H1 (cell line): ENCODE measurements at places on chromosomes 1 and 21.

DNA sequence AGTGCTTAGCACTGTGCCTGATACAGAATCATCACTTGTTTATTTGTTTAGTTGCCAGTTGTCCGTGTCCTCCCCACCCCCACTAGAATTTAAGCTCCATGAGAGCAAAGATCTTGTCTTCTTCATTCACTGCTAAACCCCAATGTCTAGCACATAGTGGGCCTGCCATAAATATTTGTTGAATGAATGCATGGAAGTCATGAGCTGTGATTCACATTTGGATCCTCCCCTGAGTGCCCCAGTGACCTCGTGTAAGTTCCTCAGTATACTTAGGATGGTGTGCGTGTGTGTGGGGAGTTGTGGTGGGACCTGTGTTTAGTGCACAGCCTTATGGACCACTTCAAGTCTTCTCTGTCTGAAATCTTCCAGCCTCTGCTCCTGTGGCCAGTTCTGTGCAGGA is 23.1 kb downstream of the IER5 start:
- peaks cover 6% of the 10 kb centered on the region for H3K4me1 ChIP-seq
- DNase-seq = no peak
- H3K36me3 ChIP-seq = no peaks in the 10 kb centered on the region
- peaks cover 25% of the 10 kb centered on the region for H3K27me3 ChIP-seq
- H3K4me3 ChIP-seq = no peak overlapping the region
- no peak overlapping the region for H3K27ac ChIP-seq

- no peak overlapping the region for H3K4me3 ChIP-seq
- peaks cover 27% of the 10 kb centered on the region for H3K4me1 ChIP-seq
- H3K27ac ChIP-seq = no peak overlapping the region
- peaks cover 100% of the 10 kb centered on the region for H3K27me3 ChIP-seq
- no peak for DNase-seq
- H3K36me3 ChIP-seq = peaks cover 13% of the 10 kb centered on the region; the same call in 1 of the 2 replicates
These were observed 3.9 kb downstream of the DMRTA2 start for GRCh38 chr1:50419192-50419906.

- no peaks in the 10 kb centered on the region for H3K36me3 ChIP-seq
- no peaks in the 10 kb centered on the region for H3K27me3 ChIP-seq
- DNase-seq = no peak
- no peak overlapping the region for H3K27ac ChIP-seq
- no peak overlapping the region for H3K4me3 ChIP-seq
These were observed 47.6 kb upstream of the HOOK1 start for GRCh38 chr1:59767119-59767518.

DNA sequence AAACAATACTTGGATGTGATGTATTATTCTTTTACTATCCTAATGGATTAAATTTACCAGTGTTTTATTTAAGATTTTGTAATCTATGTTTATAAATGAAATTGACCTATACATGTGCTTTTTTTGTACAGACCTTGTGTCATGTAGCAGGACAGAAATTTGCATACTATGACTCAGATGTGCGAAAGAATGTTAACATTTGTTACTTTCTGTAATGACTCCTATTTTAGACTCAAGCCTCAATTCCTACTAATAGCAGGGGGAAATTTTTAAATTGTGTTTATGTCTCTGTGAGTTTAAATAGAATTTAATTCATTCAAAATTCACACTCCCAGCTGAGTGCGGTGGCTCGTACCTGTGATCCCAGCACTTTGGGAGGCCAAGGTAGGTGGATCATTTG is 21.8 kb upstream of the RIMKLA start:
- no peaks in the 10 kb centered on the region for H3K36me3 ChIP-seq
- H3K4me1 ChIP-seq = no peaks in the 10 kb centered on the region
- no peak for DNase-seq
- no peaks in the 10 kb centered on the region for H3K27me3 ChIP-seq

DNA sequence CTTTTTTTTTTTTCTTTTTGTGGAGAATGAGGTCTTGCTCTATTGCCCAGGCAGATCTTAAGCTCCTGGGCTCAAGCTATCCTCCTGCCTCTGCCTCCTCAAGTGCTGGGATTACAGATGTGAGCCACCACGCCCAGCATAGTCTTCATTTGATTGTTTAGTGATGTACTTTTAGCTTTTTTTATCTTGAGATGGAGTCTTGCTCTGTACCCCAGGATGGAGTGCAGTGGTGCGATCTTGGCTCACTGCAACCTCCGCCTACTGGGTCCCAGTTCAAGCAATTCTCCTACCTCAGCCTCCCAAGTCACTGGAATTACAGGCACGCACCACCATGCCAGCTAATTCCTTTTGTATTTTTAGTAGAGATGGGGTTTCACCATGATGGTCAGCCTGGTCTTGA is 24.0 kb upstream of the LRRC3 start:
- H3K27ac ChIP-seq = no peak overlapping the region
- no peaks in the 10 kb centered on the region for H3K27me3 ChIP-seq
- H3K4me1 ChIP-seq = no peaks in the 10 kb centered on the region
- H3K4me3 ChIP-seq = no peak overlapping the region

- DNase-seq = no peak
- peak overlapping the region; percentile 85 for H3K27ac ChIP-seq
- no peaks in the 10 kb centered on the region for H3K4me1 ChIP-seq
These were observed 618 bp downstream of the HNRNPR start for GRCh38 chr1:23343221-23344110.

- H3K36me3 ChIP-seq = no peaks in the 10 kb centered on the region
- H3K4me3 ChIP-seq = no peak overlapping the region
- no peak overlapping the region for H3K27ac ChIP-seq
- H3K4me1 ChIP-seq = no peaks in the 10 kb centered on the region
- no peak for DNase-seq
These were observed 1.9 kb upstream of the S100A3 start for GRCh38 chr1:153550827-153551500.

- no peak overlapping the region for H3K4me3 ChIP-seq
- no peaks in the 10 kb centered on the region for H3K36me3 ChIP-seq
- H3K27me3 ChIP-seq = peaks cover 11% of the 10 kb centered on the region
These were observed 29.3 kb downstream of the ERG start for GRCh38 chr21:38468989-38469388.

DNA sequence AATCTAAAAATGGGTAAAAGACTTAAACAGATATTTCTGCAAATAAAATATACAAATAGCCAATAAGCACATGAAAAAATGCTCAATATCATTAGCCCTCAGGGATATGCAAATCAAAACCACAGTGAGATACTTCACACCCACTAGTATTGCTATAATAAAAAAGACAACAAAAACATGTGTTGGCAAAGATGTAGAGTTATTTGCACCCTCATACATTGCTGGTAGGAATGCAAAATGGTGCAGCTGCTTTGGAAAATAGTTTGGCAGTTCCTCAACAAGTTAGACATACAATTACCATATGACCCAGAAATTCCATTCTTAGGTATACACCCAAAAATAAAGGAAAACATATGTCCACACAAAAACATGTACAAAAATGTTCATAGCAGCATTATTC is 30.2 kb downstream of the ZZZ3 start:
- H3K36me3 ChIP-seq = no peaks in the 10 kb centered on the region
- no peak for DNase-seq
- H3K4me1 ChIP-seq = no peaks in the 10 kb centered on the region
- H3K27ac ChIP-seq = no peak overlapping the region

GRCh38 chr1:41313661-41314131 is 47.5 kb upstream of the FOXO6 start:
- H3K4me1 ChIP-seq = peaks cover 2% of the 10 kb centered on the region; the same call in 1 of the 2 replicates
- no peak overlapping the region for H3K27ac ChIP-seq
- no peaks in the 10 kb centered on the region for H3K27me3 ChIP-seq
- no peak overlapping the region for H3K4me3 ChIP-seq
- H3K36me3 ChIP-seq = no peaks in the 10 kb centered on the region

- no peak overlapping the region for H3K4me3 ChIP-seq
- H3K36me3 ChIP-seq = no peaks in the 10 kb centered on the region
- peaks cover 6% of the 10 kb centered on the region for H3K4me1 ChIP-seq
- no peaks in the 10 kb centered on the region for H3K27me3 ChIP-seq
- DNase-seq = no peak
- no peak overlapping the region for H3K27ac ChIP-seq
These were observed 32.6 kb downstream of the FOXO6 start for GRCh38 chr1:41393716-41394368.

DNA sequence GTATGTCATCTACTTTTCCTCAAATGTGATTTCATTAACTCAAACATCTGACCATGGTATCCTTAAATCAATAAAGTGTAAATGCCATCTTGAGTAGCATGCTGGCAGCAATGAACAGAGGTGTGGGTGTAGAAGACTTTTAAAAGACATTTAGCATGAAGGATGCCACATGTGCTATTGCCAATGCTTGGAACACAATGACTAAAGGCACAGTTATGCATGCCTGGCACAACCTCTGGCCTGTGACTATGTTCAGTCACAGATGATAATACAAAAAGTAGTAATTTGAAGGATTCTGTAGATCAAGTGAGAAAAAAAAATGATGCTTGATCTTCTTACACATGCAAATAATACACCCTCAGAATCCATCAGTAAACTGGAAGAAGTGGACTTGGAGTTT is 938.9 kb upstream of the ADGRL4 start:
- no peaks in the 10 kb centered on the region for H3K4me1 ChIP-seq
- no peak for DNase-seq
- no peak overlapping the region for H3K27ac ChIP-seq
- no peaks in the 10 kb centered on the region for H3K27me3 ChIP-seq
- no peaks in the 10 kb centered on the region for H3K36me3 ChIP-seq

DNA sequence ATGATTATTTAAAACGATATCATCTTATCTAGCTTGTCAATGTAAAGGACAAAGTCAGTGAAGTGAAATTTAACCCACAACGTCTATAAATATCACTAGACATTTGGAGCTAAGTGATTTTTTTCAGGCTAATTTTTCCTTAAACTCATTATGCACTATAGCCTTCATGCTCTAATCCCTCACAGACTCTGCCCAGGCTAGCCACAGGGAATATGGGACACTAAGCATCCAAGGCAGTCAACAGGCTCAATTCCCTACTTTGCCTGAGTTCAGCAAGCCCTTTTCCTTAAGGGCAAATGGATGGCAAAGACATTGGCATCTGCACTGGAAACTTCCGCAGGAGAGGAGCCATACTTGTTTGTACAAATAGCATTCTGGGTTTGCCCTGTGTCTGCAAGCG is 577.0 kb downstream of the LMO4 start:
- H3K27me3 ChIP-seq = no peaks in the 10 kb centered on the region
- H3K27ac ChIP-seq = no peak overlapping the region
